ENCODE measurements at places on chromosomes 2 and 18. TPM values are rescaled to one million over a fixed set of nuclear protein-coding genes. Genes with fewer than 3 reads are reported as not detected.

GRCh38 chr2:7830616-7831015, 851.2 kb upstream of the ID2 start:
- no peak for DNase-seq

- DNase-seq: no peak
Measured at GRCh38 chr2:98607104-98607503, 1.2 kb downstream of the COA5 start.

ADD2 gene
- total RNA-seq: not detected

ERFE gene
- 0.88 TPM for total RNA-seq

GRCh38 chr2:179479947-179480346, 215.3 kb upstream of the SESTD1 start:
- no peak for DNase-seq

DNA sequence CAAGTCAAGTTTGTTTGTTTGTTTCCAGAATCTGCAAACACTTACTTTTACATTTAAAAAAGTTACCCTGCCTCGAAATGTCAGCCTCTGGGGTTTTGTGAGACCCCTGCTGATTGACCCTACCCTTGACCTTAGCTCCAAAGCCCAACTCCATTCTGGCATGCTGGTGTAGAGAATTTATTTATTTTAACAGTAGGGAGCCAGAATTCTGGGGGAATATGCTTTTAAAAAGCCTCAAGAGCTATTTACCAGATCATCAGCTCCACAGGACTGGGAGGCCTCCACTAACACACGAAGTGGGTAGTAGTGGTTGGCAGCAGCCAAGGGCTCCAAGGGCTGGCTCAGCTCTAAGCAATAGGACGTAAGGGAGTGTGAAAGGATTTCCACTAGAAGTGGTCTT, 23.2 kb upstream of the GREB1L start:
- no peak for DNase-seq

DNA sequence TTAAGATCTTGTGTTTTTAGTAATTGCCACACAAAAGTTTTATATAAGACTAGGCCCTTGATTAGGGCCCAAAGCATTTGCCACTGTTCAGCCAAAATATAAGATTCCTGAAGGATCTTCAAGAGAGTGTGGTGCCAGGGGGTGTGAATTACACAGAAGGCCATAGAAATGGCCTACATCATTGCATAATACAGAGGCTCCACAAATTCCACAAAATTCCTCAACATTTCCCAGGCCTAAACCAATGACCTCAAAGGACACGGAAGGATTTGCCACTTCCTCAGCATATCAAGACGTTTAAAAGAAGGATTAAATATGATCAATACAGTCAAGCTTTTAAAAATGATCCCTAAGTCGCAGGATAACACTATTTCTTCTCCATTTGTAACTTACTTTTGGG, 24.1 kb downstream of the COL6A3 start:
- DNase-seq: peak; percentile 30

DNA sequence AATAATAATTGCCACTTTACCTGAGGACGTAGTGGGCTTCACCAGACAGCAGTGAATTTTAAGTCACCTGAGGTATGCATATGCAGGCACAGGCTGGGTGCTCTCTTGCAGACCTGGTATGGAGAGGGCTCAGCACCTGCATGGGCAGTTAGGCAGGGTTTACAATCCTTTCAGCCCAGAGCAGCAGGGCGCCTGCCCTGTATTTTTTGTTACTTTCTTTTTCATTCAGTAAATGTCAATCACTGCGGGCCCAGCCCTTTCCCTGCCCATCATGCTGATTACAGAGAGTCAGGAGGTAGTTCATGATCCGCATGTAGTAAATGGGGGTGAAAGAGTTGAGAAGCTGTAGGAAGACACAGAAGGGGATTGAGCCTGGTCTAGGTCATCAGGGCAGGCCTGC, 147.0 kb upstream of the ALPP start:
- no peak for DNase-seq

DNA sequence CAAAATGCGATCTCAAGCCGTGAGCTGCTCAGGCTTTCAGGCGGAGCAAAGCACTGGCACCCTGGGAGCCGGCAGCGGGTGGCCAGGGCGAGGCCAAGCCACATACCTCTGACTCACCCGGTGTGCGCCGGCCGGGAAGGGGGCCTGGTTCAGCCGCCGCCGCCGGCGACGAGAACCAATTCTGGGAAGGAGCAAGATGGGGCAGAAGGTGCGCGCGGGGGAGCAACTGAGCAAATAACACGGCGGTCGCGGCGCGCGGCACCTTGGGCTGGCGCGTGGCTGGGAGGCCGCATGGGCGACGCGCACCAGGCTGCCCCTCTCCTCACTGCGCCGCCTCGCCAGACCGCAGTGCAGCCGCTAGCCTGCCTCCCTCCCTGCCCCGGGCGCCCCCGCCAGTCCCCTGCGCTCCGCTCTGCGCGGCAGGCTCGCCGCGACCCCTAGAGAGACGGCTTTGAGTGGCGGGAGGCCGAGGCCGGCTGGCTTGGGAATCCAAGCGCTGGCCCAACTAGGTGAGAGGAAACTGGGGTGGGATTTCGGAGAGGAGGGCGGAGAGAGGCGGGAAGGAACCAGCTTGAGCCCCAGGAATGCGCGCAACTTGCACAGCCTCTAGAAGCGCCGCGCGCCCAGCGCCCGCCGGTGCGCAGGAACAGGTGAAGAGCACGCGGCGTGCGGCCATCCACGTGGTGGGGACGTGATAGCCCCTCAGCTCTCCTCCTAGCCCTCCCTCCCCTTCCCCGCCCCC, 3.2 kb downstream of the NRP2 start:
- peak; percentile 97 for DNase-seq

IKZF2 gene
- total RNA-seq: 10.3 TPM

DNA sequence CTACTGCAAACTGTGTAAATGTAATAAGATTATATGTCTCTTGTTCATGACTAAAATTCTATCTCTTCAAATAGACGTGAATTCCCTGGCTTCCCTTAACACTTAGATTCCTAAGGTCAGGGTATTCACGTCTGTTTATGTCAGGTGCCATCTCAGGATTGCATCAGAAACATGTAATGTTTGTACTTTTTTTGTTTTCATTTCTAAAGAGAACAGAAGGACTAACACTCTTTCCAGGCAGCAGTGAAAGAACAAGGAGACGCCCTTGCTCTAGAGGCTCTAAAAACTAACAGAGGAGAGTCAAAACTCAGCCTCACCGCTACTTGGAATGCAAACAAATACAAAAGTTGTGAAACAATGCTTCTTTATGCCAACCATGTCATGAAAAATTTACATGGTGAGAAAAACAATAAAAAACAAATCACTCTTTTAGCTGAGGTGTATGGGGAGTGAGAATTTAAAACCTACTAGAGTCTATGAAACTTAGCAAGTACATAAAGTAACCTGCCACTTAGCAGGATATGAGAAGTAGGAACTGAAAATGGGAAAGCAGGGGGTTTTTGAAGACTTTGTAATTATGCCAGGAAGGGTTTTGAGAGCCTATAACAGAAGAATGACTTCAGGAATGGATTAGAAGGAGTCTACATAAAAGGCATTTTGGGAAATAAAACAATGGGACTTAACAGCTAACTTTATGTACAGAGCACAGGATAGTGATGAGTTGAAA, 522.7 kb downstream of the THSD7B start:
- no peak for DNase-seq

GDF7 gene
- total RNA-seq: under 0.01 TPM

- DNase-seq: no peak
Measured at GRCh38 chr2:223697316-223697891, 95.2 kb upstream of the SCG2 start.

GRCh38 chr2:143148757-143149156, 19.5 kb downstream of the ARHGAP15 start:
- no peak for DNase-seq

LBH gene
- 272 TPM for total RNA-seq

- DNase-seq: no peak
Measured at GRCh38 chr2:161166538-161167409, 6.5 kb downstream of the TANK start.

HAUS1 gene
- 40.9 TPM for total RNA-seq

DNA sequence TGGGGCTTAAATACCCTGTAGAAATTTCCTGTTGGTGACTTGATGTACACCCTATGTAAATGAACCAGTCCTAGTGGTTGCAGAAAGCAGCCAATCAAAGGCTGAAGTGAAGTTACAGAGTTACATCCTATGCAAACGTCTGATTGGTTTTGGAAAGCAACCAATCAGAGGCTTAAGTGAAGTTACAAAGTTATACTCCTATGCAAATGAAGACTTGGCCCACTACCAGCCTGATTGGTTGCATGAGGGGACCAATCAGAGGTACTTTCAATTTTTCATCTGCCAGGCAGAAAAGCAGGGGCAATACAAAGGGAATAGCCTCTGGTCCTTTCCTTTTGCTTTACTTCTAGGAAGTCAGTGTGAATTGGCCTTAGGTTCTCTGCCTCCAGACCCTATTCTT, 13.6 kb upstream of the ZNF397 start:
- no peak for DNase-seq

IL36G gene
- not detected for total RNA-seq

INPP5D gene
- total RNA-seq: under 0.01 TPM

- peak; percentile 86 for DNase-seq
Measured at GRCh38 chr2:66495788-66496640, 61.1 kb downstream of the MEIS1 start.

GRCh38 chr2:207167099-207167923, 1.6 kb upstream of the KLF7 start:
- DNase-seq: peak; percentile 71
